ENCODE measurements at places on chromosomes 11 and 22.

GRCh38 chr11:92852946-92853345 lies 116.5 kb upstream of the MTNR1B start:
- no peak overlapping the region for H3K27ac ChIP-seq
- no peaks in the 10 kb centered on the region for H3K27me3 ChIP-seq
- DNase-seq = no peak
- H3K4me1 ChIP-seq = no peaks in the 10 kb centered on the region
- no peak overlapping the region for H3K4me3 ChIP-seq

- H3K4me1 ChIP-seq = peaks cover 9% of the 10 kb centered on the region
- no peaks in the 10 kb centered on the region for H3K27me3 ChIP-seq
- no peak for DNase-seq
- no peak overlapping the region for H3K27ac ChIP-seq
- H3K4me3 ChIP-seq = no peak overlapping the region
- no peaks in the 10 kb centered on the region for H3K36me3 ChIP-seq
These were observed 22.6 kb downstream of the ETS1 start for GRCh38 chr11:128564642-128565245.

DNA sequence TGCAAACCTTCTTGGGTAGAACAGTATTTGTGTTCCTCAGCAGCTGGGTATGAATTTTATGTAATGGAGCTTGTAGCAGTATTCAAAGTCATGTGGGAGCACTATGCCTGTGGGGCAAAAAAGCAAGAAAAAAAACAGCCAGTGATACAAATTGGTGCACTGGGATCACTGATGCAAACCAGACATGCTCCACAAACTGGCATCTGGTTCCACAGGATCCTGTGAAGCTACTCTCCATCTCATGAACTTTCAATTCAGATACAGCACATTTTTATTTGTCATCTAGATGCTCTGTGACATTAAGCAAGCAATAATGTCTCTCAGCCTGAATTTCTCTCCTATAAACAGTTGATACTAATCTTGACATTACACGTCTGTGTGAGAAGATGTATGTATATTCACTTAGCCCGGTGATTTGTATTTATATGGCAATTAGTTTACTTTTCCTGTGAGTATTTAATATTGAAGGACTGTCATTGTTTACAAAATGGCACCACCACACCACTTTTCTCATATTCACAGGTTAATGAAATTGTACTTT lies 208.5 kb upstream of the GRIA4 start:
- no peak overlapping the region for H3K4me3 ChIP-seq
- H3K27ac ChIP-seq = no peak overlapping the region
- no peaks in the 10 kb centered on the region for H3K27me3 ChIP-seq
- H3K4me1 ChIP-seq = no peaks in the 10 kb centered on the region

DNA sequence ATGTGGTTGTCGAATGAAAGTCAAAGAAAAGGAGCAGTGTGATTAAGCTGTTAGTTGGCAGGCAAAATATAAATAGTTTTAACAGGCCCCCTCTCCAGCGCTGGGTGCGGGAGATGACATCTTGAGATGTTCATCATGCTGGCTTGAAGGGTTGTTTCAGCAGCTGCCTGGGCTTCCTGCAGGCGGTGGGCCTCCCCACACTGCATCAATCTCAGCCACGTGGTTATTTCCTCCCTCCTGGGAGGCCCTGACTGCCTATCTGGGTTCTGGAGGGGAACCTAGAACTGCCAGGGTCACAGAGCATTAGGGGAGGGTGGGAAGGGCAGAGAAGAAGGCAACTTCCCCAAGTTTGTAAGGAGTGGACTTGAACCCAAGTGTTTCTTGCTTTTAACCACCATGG lies 173.3 kb upstream of the SYT13 start:
- no peaks in the 10 kb centered on the region for H3K4me1 ChIP-seq
- no peak overlapping the region for H3K4me3 ChIP-seq
- no peaks in the 10 kb centered on the region for H3K27me3 ChIP-seq
- H3K36me3 ChIP-seq = no peaks in the 10 kb centered on the region

- peaks cover 15% of the 10 kb centered on the region for H3K27me3 ChIP-seq
- no peak for DNase-seq
- peaks cover 11% of the 10 kb centered on the region for H3K4me1 ChIP-seq
- peaks cover 23% of the 10 kb centered on the region for H3K36me3 ChIP-seq
- no peak overlapping the region for H3K4me3 ChIP-seq
- no peak overlapping the region for H3K27ac ChIP-seq
These were observed 7.2 kb downstream of the PHOX2A start for GRCh38 chr11:72236774-72237111.

- no peaks in the 10 kb centered on the region for H3K27me3 ChIP-seq
- no peak for DNase-seq
- H3K4me3 ChIP-seq = peak overlapping the region; percentile 64
- H3K27ac ChIP-seq = peak overlapping the region; percentile 32
These were observed 653 bp downstream of the IL18BP start for GRCh38 chr11:71999362-71999761.
